ENCODE measurements at places on chromosomes 4 and X. TPM values are rescaled to one million over a fixed set of nuclear protein-coding genes. Genes with fewer than 3 reads are reported as not detected.

The AFP gene
- total RNA-seq: not detected

The ASB11 gene
- not detected for total RNA-seq

The PAK3 gene
- total RNA-seq: 1.4 TPM

The AWAT2 gene
- not detected for total RNA-seq

The GNPDA2 gene
- total RNA-seq: 8.4 TPM

The HELT gene
- total RNA-seq: not detected

The ENPEP gene
- not detected for total RNA-seq

The DCAF8L2 gene
- total RNA-seq: not detected

The DGAT2L6 gene
- total RNA-seq: not detected

The NFKB1 gene
- 251 TPM for total RNA-seq

The FREM3 gene
- total RNA-seq: 0.34 TPM

The PHKA2 gene
- 33.2 TPM for total RNA-seq

The TBC1D8B gene
- 1.8 TPM for total RNA-seq

The DGKK gene
- total RNA-seq: not detected
